ENCODE measurements at places on chromosomes 2 and 18. TPM values are rescaled to one million over a fixed set of nuclear protein-coding genes. Genes with fewer than 3 reads are reported as not detected.

The REG1B gene
- total RNA-seq: not detected

The CAPN14 gene
- 0.30 TPM for total RNA-seq

The PTPN4 gene
- total RNA-seq: 29.8 TPM

The HJURP gene
- total RNA-seq: 10.9 TPM

The STAMBP gene
- 64.4 TPM for total RNA-seq

The RBM45 gene
- 14.4 TPM for total RNA-seq

The ZNF397 gene
- total RNA-seq: 10.2 TPM

The SERPINB2 gene
- total RNA-seq: 59.3 TPM

The POU3F3 gene
- not detected for total RNA-seq

The IL1RL1 gene
- 4.3 TPM for total RNA-seq

The RIT2 gene
- not detected for total RNA-seq

The C2orf66 gene
- total RNA-seq: not detected

The REG3A gene
- total RNA-seq: not detected

The MLPH gene
- total RNA-seq: 9.9 TPM

The MOCOS gene
- total RNA-seq: 7.9 TPM

The TMEM169 gene
- total RNA-seq: under 0.01 TPM

The APCDD1 gene
- total RNA-seq: 4.6 TPM

The SNTG2 gene
- 0.55 TPM for total RNA-seq

The CCDC178 gene
- not detected for total RNA-seq

The SCN7A gene
- not detected for total RNA-seq

The ADAM23 gene
- 5.1 TPM for total RNA-seq

The CYS1 gene
- 1.3 TPM for total RNA-seq

The LMAN2L gene
- total RNA-seq: 16.2 TPM

The CCBE1 gene
- 9.2 TPM for total RNA-seq

The GPR55 gene
- not detected for total RNA-seq

The KCNG2 gene
- not detected for total RNA-seq

The TRIM54 gene
- total RNA-seq: not detected

The FAM161A gene
- total RNA-seq: 0.70 TPM

The MAL gene
- 0.23 TPM for total RNA-seq

The TRAPPC12 gene
- 51.3 TPM for total RNA-seq

The ERBB4 gene
- total RNA-seq: not detected

The TCF7L1 gene
- total RNA-seq: 2.0 TPM

The RASGRP3 gene
- not detected for total RNA-seq

The MC5R gene
- total RNA-seq: not detected

The COLEC12 gene
- total RNA-seq: 0.38 TPM

The SFT2D3 gene
- total RNA-seq: 6.6 TPM

The CACNB4 gene
- total RNA-seq: 0.08 TPM

The TUBB6 gene
- 1,032 TPM for total RNA-seq

The EHBP1 gene
- total RNA-seq: 50.1 TPM

The UCN gene
- total RNA-seq: 2.1 TPM

The GKN2 gene
- total RNA-seq: not detected

The NT5DC4 gene
- total RNA-seq: not detected

The DPP4 gene
- 0.27 TPM for total RNA-seq

The DSEL gene
- 1.6 TPM for total RNA-seq

The CXCR1 gene
- total RNA-seq: 0.11 TPM

The DYNC1I2 gene
- 99.5 TPM for total RNA-seq

The PAX3 gene
- total RNA-seq: not detected

The GAL3ST2 gene
- total RNA-seq: not detected

The HMSD gene
- total RNA-seq: not detected

The ARHGEF4 gene
- 34.5 TPM for total RNA-seq

The KIF5C gene
- total RNA-seq: under 0.01 TPM

The CGREF1 gene
- total RNA-seq: 1.1 TPM

The TBR1 gene
- not detected for total RNA-seq

The SGPP2 gene
- 0.08 TPM for total RNA-seq

The MC4R gene
- not detected for total RNA-seq

The RAB17 gene
- total RNA-seq: 4.8 TPM

The HOXD13 gene
- not detected for total RNA-seq
